Mesothelial cell of epicardium (in vitro differentiated cells): ENCODE measurements at places on chromosomes 1 and 21. TPM values are rescaled to one million over a fixed set of nuclear protein-coding genes. Genes with fewer than 3 reads are reported as not detected.

The TDRD5 gene
- 0.07 TPM in 1 of 3 replicates, not detected in the others for total RNA-seq

The GPR52 gene
- total RNA-seq = 1.7 to 2.2 TPM (median 2.0 TPM) in 3 replicates

The C1orf141 gene
- total RNA-seq = 0.22 to 0.23 TPM in 2 of 3 replicates, not detected in the other

The MYOG gene
- not detected in 3 replicates for total RNA-seq

The AIRE gene
- 0.13 to 0.23 TPM (median 0.18 TPM) in 3 replicates for total RNA-seq
